ENCODE measurements at places on chromosomes 12 and 14. TPM values are rescaled to one million over a fixed set of nuclear protein-coding genes. Genes with fewer than 3 reads are reported as not detected.
A peak's percentile ranks its signal among the peaks of the same experiment; 100 is the strongest.

DNA sequence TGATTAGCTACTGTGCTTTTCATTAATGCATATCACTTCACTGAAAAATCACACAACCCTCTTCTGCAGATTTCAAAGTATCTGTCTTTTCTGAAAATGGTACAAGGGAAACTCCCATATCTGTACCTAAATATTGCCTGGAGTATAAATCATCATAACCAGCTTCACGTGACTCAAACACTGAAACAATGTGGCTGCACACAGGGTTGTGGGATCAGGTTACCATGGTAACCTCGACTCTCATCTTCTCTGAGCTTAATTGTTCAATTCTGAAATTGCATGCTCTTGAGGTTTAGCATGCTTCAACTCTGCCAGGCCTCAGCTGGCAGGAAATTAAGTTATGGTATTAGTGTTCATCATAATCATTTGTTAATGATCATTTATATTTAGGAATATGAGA, 77.5 kb upstream of the CPSF6 start:
- no peak for DNase-seq

- DNase-seq, result no peak
These were observed 17.7 kb upstream of the CALM1 start for GRCh38 chr14:90379106-90379505.

GRCh38 chr12:80058586-80058985, 40.8 kb upstream of the OTOGL start:
- no peak for DNase-seq

TM7SF3 gene
- 60.4 TPM for total RNA-seq

GRCh38 chr14:22291406-22291805, 297.6 kb downstream of the DAD1 start:
- no peak for DNase-seq

DNA sequence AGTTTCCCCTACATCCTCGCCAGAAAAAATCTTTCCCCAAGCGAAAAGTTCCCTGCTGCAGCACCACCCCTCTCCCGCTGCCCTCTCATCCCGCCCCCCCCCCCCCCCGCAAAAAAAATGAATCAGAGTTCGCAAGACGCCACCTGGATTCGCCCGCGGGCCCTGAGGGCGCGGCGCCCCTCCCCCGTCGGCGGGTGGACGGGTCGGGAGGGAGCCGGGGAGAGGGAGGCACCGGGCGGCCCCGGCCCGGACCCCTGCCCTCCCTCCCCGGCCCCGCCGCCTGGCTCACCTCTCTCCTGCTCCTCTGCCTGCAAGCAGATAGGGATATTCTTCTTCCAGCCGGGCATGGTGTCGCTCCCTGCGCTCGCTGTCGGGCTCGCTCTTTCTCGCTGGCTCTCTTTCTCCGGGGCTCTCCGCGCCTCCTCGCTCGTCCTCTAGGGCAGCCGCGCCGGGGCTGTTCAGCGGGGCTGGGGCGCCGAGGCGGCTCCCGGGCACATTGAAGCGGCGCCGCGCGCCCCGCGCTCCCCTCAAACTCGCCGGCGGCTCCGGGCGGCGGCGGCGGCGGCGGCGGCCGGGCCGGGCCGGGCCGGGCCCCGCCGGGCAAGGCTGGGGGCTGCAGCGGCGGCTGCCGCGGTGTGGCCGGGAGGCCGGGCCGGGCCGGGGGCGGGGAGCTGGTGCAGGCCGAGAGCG, 200.3 kb upstream of the CAND1 start:
- peak; percentile 58 for DNase-seq

GRCh38 chr14:33964599-33965317, 13.9 kb upstream of the EGLN3 start:
- DNase-seq, result no peak

- no peak for DNase-seq
These were observed 26.0 kb upstream of the RXYLT1 start for GRCh38 chr12:63753743-63754142.

GRCh38 chr12:48142818-48143674, 14.3 kb downstream of the ASB8 start:
- DNase-seq, result no peak

CCDC197 gene
- total RNA-seq, result not detected

- no peak for DNase-seq
These were observed 107.2 kb downstream of the DPF3 start for GRCh38 chr14:72786378-72787350.

GRCh38 chr12:69112616-69113015, 126.8 kb upstream of the CPSF6 start:
- DNase-seq, result no peak

DNA sequence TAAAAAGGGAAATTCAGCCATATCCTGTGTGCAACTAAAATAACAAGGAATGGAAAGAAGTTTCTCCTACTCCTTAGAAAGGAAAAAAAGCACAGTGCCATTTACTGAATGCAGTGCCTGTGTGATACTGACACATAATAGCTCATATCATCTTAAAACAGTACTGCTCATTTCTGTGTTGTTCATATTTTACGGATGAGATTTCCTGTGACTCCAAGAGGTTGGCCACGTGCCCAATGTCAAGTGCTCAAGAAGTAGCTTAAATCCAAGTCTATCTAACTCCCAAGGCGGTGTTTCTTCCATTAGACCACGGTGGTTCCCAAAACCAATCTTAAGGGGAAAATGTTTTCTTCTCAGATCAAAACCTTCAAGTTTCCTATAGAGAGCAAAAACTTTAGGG, 20.0 kb downstream of the MAP3K9 start:
- peak; percentile 66 for DNase-seq

DNA sequence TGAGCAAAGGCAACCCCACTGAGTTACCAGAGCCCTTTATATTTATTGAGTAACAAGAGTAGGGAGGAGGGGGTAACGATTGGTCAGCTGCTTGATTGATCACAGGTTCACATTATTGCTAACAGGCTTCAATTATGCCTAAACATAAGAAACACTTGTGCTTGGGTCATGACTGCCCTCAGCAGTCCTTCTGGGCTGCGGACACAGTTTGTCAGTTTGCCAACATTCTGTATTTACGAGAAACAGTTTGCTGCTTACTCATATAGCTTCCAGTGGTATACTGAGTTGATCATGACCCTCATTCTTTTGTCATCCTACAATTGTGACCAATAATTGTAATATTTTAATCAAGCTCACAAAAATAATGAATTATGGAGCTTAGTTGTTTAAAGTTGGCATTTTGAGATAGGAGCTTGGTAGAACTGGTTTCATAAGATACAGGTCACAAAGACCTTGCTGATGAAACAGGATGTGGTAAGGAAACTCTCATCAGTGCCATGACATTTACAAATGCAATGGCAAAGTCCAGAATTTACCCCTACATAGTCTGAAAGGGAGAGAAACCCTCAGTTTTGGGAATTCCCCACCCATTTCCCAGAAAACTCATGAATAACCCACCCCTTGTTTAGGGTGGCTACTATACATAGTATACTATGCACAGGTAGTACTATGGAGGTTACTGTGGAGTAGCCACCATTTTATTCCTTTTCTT, 1421.0 kb upstream of the FLRT2 start:
- DNase-seq, result no peak

DNA sequence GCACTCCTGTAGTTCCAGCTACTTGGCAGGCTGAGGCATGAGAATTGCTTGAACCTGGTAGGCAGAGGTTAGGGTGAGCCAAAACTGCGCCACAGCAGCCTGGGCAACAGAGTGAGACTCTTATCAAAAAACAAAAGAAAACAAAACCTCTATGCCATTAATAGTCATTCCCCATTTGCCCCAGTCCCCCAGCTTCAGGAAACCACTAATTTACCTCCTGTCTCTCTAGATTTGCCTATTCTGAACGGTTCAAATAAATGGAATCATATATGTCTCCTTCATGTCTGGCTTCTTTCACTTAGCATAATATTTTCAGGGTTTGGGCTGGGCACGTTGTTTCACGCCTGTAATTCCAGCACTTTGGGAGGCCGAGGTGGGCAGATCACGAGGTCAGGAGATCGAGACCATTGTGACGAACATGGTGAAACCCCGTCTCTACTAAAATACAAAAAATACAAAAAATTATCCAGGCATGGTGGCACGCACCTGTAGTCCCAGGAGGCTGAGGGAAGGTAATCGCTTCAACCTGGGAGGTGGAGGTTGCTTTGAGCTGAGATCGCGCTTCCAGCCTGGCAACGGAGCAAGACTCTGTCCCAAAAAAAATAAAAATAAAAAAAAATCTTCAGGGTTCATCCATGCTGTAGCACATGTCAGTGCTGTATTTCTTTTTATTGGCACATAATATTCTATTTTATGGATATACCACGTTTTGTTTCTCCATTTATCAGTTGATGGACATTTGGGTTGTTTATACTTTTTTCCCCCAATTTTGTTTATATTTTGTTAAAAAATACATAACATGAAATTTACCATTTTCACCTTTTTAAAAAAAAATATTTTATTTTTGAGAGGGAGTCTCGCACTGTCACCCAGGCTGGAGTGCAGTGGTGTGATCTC, 31.9 kb downstream of the KNTC1 start:
- no peak for DNase-seq

- DNase-seq, result no peak
These were observed 105.1 kb downstream of the PTPN11 start for GRCh38 chr12:112523856-112524255.

DNA sequence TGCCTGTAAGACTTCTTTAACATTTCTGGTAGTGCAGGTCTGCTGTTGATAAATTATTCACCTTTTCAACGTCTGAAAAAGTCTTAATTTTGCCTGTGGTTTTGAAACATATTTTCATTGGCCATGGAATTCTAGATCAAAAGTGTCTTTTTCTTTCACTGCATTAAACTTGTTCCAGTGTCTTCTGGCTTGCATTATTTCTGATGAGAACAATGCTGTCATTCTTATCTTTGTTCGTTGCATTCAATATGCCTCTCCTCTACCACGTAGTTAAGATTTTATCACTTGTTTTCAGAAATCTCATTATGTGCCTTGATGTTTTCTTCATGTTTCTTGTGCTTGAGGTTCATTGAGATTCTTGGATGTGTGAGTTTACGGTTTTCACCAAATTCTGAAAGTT, 13.4 kb upstream of the KIF26A start:
- DNase-seq, result no peak

USP44 gene
- 18.6 TPM for total RNA-seq

SLC6A13 gene
- total RNA-seq, result 2.4 TPM

DNA sequence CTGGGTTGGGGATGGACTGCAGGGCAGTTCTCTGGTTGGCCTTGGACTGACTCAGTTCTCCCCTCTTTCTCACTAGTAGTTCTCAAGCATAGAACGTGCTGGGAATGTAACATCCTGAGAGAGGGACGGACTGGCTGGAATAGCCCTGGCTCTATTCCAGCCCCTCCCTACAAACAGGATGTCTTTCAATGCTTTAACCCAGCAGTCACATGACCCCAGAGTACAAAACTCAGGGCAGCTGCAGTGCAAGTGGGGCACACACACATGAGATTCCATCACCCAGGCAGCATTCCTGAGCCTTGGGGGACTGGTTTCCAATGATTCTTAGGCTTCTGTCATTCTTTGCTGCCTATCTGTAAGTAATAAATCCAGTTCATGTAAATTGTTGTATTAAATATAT, 1.6 kb upstream of the ACOT6 start:
- no peak for DNase-seq

- no peak for DNase-seq
These were observed 595.6 kb upstream of the ATP2B1 start for GRCh38 chr12:90304231-90304630.

KERA gene
- 0.26 TPM for total RNA-seq

COX8C gene
- not detected for total RNA-seq

All from lung (tissue), 17 donors.